Muscle of leg (tissue), 16 donors: ENCODE measurements at places on chromosomes 3 and 15. TPM values are rescaled to one million over a fixed set of nuclear protein-coding genes. Genes with fewer than 3 reads are reported as not detected.

Gene SATB1
- 29.0 TPM for total RNA-seq

Gene NRROS
- total RNA-seq: 2.8 TPM

Gene KBTBD13
- 1.6 TPM for total RNA-seq

Gene C3orf70
- 4.8 TPM for total RNA-seq

- H3K4me3 ChIP-seq: no peak overlapping the region
- DNase-seq: peak; percentile 80
- no peaks in the 10 kb centered on the region for H3K36me3 ChIP-seq
These were observed 15.4 kb upstream of the BFSP2 start for GRCh38 chr3:133384331-133385027.

DNA sequence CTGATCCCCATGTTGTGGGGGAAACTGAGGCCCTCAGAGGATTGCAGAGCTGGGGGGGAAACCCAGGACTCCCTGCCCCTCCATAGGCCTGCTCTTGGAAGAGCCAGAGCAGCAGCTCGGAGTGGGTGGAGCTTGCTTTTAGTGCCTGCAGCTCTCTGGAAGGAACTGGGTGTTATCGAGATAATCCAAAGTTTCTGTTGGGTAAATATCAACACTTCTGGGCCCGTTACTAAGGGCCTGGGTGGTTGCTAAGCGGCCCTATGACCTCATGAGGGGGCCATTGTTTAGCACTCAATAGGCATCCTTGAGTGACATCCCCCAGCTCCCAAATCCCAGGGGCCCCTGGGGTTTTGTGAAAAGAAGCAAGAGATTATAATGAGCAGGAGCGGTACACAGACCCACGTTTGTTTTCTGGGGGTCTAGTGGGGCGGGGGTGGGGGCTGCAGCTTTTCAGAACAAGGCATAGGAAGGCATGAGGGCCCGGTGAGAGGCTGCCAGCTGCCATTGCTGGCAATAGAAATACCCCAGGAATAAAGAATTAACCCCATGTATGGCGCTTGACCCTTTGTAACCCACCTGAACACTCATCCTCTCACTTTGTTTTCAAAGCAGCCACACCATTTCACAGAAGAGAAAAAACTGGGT, 48.3 kb upstream of the ATP2B2 start:
- peaks cover 52% of the 10 kb centered on the region for H3K4me1 ChIP-seq
- H3K36me3 ChIP-seq: no peaks in the 10 kb centered on the region
- DNase-seq: peak; percentile 21
- peaks cover 2% of the 10 kb centered on the region for H3K27me3 ChIP-seq
- no peak overlapping the region for H3K4me3 ChIP-seq

DNA sequence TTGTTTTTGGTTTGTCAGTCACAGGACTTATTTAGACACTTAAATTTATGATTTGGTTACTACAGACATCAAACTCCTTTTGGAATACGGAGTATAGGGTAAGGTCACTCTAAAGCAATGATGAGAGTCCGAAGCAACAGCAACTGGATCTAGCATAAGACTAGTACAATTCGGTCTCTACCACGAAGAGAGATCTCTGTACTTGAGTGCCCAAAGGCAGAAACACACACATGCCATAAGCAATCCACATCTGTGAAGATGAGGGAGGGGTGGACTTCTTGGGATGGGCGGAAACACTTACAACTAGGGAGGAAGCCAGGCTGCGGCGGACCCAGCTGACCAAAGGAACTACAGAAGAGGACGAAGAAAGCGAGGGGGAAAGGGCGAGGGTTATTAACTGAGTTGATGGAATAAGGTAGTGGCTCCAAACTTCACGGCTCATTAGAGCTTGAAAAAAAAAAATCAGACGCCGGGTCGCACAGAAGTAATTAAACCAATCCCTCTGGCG, 595 bp downstream of the DPH6 start:
- H3K27ac ChIP-seq: peak overlapping the region; percentile 99
- H3K27me3 ChIP-seq: no peaks in the 10 kb centered on the region
- peak; percentile 81 for DNase-seq

DNA sequence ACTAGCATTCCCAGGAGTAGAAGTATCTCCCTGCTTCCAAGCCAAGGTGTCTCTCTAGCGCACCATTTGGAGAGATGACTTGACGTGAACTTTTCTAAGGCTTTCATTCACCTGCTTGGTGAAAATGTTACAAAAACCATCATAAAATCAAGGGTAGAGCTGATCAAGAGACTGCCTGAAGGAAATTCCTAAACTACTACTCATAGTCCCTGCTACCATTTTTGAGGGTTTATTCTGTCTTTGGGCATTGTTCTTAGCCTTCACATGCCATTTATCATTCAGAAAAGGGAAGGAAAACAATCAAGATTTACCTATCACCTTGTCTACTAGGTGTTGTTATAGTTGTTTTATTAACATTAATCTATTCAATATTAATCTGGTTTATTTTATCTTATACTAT, 525.8 kb downstream of the NTRK3 start:
- H3K36me3 ChIP-seq: no peaks in the 10 kb centered on the region
- peaks cover 10% of the 10 kb centered on the region for H3K4me1 ChIP-seq
- no peak overlapping the region for H3K27ac ChIP-seq
- H3K4me3 ChIP-seq: no peak overlapping the region

- H3K27ac ChIP-seq: no peak overlapping the region
- H3K36me3 ChIP-seq: no peaks in the 10 kb centered on the region
- no peaks in the 10 kb centered on the region for H3K4me1 ChIP-seq
- no peak overlapping the region for H3K4me3 ChIP-seq
- no peak for DNase-seq
- no peaks in the 10 kb centered on the region for H3K27me3 ChIP-seq
These were observed 93.7 kb upstream of the DPPA4 start for GRCh38 chr3:109430911-109431563.

DNA sequence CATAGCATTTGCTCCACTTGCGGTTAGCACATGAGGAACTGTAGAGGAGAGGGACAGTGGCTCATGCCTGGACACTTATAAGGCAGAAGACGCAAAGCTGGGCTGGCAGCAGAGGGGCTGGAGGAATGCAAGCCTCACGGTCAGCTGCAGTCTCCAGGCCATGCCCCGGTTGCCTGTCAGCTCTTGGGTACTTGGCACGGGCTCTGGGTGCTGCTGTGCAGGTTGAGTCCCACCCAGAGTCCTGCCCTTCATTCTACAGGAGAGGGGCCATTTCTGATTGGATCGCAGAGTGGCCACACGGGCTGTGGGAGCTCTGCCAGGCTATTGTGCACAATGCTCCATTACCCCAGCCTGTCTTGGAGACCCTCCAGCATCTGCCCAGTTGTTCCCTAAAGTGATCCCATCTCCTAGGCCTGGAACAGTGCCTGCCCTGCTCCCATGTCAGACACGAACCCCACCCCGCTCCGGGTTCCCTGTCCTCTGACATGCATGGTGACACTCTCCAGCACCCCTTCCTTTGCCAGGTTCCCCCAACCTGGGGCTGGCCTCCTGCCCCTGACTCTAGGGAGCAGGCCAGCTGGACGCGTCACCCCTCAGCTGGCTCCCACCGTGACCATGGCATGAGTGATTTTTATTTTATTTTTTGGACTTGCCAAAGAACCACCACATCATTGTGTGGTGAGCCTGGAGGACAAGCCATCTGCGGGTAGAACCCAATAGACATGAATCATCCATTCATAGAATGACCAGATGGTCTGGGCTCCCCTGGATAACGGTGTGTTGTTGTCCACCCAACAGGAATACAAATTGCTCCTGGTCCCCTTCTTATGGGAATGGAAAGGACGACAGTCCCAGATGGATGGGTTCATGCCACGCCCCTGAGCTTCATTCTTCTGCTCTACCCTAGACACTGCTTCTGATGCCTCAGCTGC, 51.0 kb upstream of the KLF13 start:
- H3K27ac ChIP-seq: no peak overlapping the region
- H3K4me3 ChIP-seq: no peak overlapping the region
- DNase-seq: peak; percentile 69

DNA sequence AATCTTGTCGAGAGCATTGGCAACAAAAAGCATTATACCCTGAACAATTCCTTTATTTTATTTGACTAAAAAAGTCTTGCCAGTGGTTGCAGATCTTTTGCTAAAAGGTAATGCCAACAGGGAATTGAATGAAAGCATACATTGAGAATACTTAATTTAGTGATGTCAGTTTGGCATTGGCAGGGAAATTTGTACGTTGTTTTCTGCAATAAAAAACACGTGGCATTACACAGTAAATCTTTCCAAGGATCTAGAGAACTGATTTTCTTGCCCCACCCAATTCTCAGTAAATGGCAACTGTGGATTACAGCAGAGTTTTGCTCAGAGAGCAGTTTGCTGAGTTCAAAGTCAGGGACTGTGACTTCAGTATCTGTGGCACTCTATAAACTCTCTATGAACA, 38.3 kb upstream of the IGSF10 start:
- no peaks in the 10 kb centered on the region for H3K4me1 ChIP-seq
- H3K4me3 ChIP-seq: no peak overlapping the region
- H3K27me3 ChIP-seq: no peaks in the 10 kb centered on the region
- DNase-seq: peak; percentile 68
- peak overlapping the region; percentile 35 for H3K27ac ChIP-seq

DNA sequence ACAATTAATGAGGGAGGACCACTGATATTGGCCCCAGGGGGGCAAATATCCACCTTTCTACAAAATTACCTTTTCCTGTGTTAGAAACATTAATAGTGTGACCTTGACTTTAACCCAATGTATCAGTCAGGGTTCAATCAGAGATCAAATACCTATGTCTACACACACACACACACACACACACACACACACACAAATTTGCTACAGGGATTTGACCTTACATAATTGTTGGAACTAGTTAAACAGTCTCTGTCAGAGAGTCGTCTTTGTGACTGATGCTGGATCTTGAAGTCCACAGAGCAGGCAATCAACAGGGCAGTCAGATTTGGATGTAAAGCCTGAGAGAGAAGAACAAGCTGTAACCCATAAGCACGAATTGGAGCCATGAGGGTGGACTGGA, 32.5 kb downstream of the TM4SF4 start:
- DNase-seq: no peak
- H3K27me3 ChIP-seq: no peaks in the 10 kb centered on the region
- no peak overlapping the region for H3K27ac ChIP-seq
- no peaks in the 10 kb centered on the region for H3K36me3 ChIP-seq
- peaks cover 3% of the 10 kb centered on the region for H3K4me1 ChIP-seq
- H3K4me3 ChIP-seq: no peak overlapping the region

- H3K4me1 ChIP-seq: no peaks in the 10 kb centered on the region
- H3K36me3 ChIP-seq: no peaks in the 10 kb centered on the region
- H3K27me3 ChIP-seq: no peaks in the 10 kb centered on the region
- no peak overlapping the region for H3K4me3 ChIP-seq
- no peak for DNase-seq
These were observed 74.1 kb upstream of the UBE3A start for GRCh38 chr15:25512957-25513356.
